CD4-positive, alpha-beta T cell (primary cell): ENCODE measurements at places on chromosomes 4 and X. TPM values are rescaled to one million over a fixed set of nuclear protein-coding genes. Genes with fewer than 3 reads are reported as not detected.

SFRP2 gene
- not detected for total RNA-seq

ARMCX6 gene
- total RNA-seq: 35.0 TPM

PACRGL gene
- total RNA-seq: 10.4 TPM

VEGFD gene
- not detected for total RNA-seq

FRAS1 gene
- not detected for total RNA-seq

SH3RF1 gene
- not detected for total RNA-seq

SPARCL1 gene
- not detected for total RNA-seq

LRAT gene
- total RNA-seq: not detected

MMRN1 gene
- 0.22 TPM for total RNA-seq

ARHGAP4 gene
- total RNA-seq: 463 TPM

SERPINA7 gene
- total RNA-seq: not detected

YY2 gene
- 1.2 TPM for total RNA-seq

RAB33A gene
- 14.8 TPM for total RNA-seq

PHOX2B gene
- total RNA-seq: not detected

DMRTC1 gene
- total RNA-seq: 0.85 TPM

COX7B2 gene
- not detected for total RNA-seq

NHSL2 gene
- 1.3 TPM for total RNA-seq

KLHL2 gene
- total RNA-seq: 19.9 TPM

TMPRSS11B gene
- not detected for total RNA-seq

SRPX gene
- not detected for total RNA-seq
